ENCODE measurements at places on chromosomes 1 and 21. TPM values are rescaled to one million over a fixed set of nuclear protein-coding genes. Genes with fewer than 3 reads are reported as not detected.

GRCh38 chr1:231357187-231357772 is 19.2 kb downstream of the SPRTN start:
- H3K27me3 ChIP-seq: no peaks in the 10 kb centered on the region
- H3K4me1 ChIP-seq: no peaks in the 10 kb centered on the region
- DNase-seq: no peak
- H3K4me3 ChIP-seq: no peak overlapping the region

GRCh38 chr1:246875041-246876026 is 56.4 kb downstream of the AHCTF1 start:
- H3K36me3 ChIP-seq: peaks cover 71% of the 10 kb centered on the region
- no peaks in the 10 kb centered on the region for H3K4me1 ChIP-seq
- H3K4me3 ChIP-seq: no peak overlapping the region

DNA sequence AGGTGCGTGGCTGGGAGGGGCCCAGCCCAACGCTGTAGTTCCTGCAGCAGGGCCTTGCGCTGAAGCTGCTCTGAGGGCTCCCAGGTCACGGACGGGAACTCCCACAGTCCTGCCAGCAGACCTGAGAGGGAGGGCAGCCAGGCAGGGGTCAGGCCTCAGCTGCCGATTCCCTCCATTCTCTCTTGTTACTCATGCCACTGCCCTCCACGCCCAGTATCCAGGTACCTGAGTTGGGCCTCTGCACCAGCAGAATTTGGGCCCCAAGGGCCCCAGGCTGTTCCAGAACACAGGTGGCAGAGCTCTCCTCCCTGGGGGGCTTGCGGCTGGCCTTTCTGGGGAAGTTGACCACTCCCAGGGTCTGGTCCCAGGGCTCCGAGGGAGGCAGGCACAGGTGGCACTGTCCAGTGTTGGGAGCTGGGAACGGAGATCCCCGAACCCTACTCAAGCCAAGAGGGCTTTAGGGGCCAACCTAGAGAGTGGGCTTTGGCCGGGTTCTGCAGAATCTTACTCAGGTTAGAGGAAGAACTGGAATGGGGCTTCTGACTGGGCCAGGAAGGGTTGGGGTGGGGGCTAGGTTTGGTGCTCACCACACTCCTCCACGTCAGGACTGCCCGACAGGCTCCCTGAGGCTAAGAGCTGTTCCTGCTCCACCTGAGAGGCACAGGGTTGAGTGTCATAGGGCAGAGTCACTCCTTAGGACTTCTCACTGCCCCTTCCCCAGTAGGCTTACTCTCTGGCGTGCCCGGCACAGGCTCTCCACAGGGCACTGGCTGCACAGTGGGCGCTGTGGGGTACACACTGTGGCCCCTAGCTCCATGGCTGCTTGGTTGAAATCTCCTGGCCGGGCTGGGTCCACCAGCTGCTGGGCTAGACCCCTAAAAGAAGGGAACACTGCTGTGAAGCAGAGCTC is 5.0 kb downstream of the HPDL start:
- H3K4me1 ChIP-seq: peaks cover 22% of the 10 kb centered on the region
- H3K27ac ChIP-seq: no peak overlapping the region
- H3K4me3 ChIP-seq: no peak overlapping the region
- DNase-seq: no peak
- H3K36me3 ChIP-seq: peaks cover 33% of the 10 kb centered on the region

- DNase-seq: no peak
- H3K27me3 ChIP-seq: no peaks in the 10 kb centered on the region
- H3K4me1 ChIP-seq: no peaks in the 10 kb centered on the region
- no peak overlapping the region for H3K4me3 ChIP-seq
Observed at GRCh38 chr1:82894635-82895034, 1093.9 kb downstream of the ADGRL2 start.

GRCh38 chr1:97378596-97378995 is 542.2 kb downstream of the DPYD start:
- no peak overlapping the region for H3K4me3 ChIP-seq
- no peak overlapping the region for H3K27ac ChIP-seq
- H3K4me1 ChIP-seq: no peaks in the 10 kb centered on the region
- no peaks in the 10 kb centered on the region for H3K36me3 ChIP-seq

DNA sequence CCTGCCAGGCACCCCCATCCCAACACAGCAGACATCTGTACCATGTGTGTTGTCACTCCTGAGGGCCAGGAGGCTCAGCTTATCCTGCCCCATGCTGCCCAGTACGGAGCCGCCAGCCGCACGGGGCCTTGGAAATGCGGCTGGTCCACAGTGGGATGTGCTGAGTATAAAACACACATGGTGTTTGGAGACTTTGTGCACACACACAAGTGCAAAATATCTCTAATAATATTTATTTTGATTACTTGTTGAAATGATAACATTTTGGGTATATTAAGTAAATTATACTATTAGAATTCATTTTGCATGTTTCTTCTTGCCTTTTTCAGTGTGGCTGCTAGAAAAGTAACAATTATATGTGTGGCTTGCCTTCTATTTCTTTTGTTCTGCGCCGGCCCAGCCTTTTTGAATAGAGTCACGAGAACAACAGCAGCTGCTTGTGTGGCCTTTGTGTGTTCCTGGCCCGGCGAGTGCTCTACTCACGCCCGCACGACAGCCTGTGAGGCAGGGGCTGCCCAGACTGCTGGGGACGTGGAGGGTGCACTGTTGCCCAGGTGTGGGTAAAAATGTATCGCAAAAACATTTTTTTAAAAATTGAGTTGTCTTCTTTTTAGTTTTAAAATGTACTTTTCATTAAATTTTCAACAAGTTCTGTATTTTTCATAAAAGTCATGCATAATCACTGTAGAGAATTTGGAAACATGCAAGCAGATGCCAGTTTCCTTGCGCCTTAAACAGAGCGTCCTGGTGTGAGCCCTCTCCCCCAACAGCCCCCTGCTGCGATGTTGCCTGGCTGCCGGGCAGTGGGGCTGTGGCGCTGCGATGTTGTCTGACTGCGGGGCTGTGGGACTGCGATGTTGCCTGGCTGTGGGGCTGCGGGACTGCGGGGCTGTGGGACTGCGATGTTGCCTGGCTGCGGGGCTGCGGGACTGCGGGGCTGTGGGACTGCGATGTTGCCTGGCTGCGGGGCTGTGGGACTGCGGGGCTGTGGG is 35.5 kb downstream of the COQ8A start:
- H3K4me3 ChIP-seq: no peak overlapping the region
- no peaks in the 10 kb centered on the region for H3K4me1 ChIP-seq
- DNase-seq: no peak
- H3K27me3 ChIP-seq: no peaks in the 10 kb centered on the region

Gene MMEL1
- 1.8 TPM for total RNA-seq

GRCh38 chr21:46168238-46168637 is 12.9 kb upstream of the FTCD start:
- H3K36me3 ChIP-seq: no peaks in the 10 kb centered on the region
- no peak overlapping the region for H3K4me3 ChIP-seq
- no peak overlapping the region for H3K27ac ChIP-seq

Gene PGBD5
- not detected for total RNA-seq

DNA sequence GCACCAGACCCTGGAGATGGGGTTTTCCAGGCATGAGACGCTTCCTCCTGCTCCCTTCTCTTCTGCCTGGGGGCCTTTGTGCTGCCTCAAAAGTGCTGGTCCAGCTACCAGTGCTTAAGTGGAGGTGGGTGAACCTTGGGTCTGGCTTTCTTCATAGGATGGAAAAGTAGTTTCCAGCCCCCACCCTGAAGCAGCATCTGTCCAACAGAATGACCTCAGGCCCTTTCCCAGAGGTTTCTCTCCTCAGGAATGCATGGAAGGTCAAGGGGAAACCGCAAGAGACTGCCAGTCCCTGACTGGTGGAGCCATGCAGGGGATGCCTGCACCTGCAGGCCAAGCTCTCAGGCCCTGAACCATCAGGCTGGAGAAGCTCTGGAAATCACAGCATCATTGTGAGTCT is 63.8 kb downstream of the HMGB4 start:
- H3K4me3 ChIP-seq: no peak overlapping the region
- H3K4me1 ChIP-seq: no peaks in the 10 kb centered on the region
- H3K27ac ChIP-seq: no peak overlapping the region
- no peak for DNase-seq

Gene RHD
- total RNA-seq: not detected

Gene PADI2
- 0.30 TPM for total RNA-seq

GRCh38 chr1:1000357-1001056 is 610 bp upstream of the HES4 start:
- H3K36me3 ChIP-seq: no peaks in the 10 kb centered on the region
- peak; percentile 37 for DNase-seq
- H3K27ac ChIP-seq: no peak overlapping the region
- H3K27me3 ChIP-seq: peaks cover 61% of the 10 kb centered on the region
- peaks cover 57% of the 10 kb centered on the region for H3K4me1 ChIP-seq

- no peak overlapping the region for H3K4me3 ChIP-seq
- no peaks in the 10 kb centered on the region for H3K4me1 ChIP-seq
- H3K36me3 ChIP-seq: no peaks in the 10 kb centered on the region
Observed at GRCh38 chr1:49187056-49187455, 410.4 kb upstream of the BEND5 start.

GRCh38 chr1:214154596-214155292 is 126.2 kb upstream of the SMYD2 start:
- no peak overlapping the region for H3K4me3 ChIP-seq
- H3K27ac ChIP-seq: no peak overlapping the region
- no peak for DNase-seq
- H3K27me3 ChIP-seq: peaks cover 3% of the 10 kb centered on the region
- H3K36me3 ChIP-seq: no peaks in the 10 kb centered on the region

DNA sequence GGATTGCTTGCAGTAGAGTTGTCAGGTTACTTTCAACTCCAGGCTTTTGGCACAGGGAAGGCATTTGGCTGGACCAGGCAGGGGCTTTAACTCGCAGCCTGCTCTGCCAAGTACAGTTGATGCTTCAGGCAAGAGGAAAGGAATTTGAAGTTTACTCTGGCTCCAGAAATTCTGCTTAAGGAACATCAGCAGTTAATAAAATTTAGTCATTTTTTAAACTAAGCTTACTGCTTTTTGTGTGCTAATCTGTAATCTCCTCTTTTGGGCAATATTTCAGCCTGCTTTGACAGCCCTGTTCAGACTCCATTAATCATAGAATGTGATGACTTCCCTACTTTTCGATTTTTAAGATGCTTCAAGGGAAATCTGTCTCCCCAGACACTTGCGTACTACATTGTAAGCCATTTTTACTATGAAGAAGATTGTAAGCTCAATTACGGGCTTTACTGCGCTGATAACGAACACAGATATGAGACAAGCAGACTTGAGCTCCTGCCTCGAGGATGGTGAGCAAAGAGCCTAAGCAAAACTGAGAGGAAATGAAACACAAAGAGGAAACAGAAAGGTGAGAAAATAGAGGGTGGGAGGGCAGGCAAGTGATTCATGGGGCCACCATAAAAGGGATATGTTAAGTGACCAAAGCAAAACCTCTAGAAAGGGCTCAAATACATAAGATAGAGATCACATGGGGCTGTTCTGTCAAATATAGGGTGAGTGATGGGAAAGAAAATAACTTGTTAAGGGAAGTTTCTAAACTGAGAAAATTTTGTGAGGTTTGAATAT is 76.6 kb upstream of the VAV3 start:
- no peak overlapping the region for H3K27ac ChIP-seq
- H3K4me3 ChIP-seq: no peak overlapping the region
- DNase-seq: peak; percentile 14
- no peaks in the 10 kb centered on the region for H3K27me3 ChIP-seq

Gene KCNT2
- total RNA-seq: not detected

DNA sequence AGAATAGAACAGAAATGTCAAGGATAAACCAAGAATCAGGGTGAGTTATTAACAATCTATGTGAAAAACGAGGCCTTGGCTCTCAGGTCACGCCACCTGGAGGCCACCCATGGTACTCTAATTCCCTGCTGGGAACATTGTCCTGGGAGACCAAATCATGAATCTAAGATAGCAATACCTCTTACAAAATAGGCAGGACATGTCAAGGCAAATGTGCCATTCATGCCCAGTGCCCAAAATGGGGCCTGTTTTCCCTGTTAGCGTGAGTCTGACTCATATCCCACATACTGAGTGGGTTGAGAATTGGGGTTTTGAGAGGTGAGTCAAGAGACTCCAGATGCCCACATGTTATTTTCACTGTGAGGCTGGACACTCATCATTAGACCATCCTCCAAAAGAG is 380.8 kb downstream of the HHIPL2 start:
- no peak overlapping the region for H3K27ac ChIP-seq
- H3K36me3 ChIP-seq: no peaks in the 10 kb centered on the region
- no peaks in the 10 kb centered on the region for H3K4me1 ChIP-seq
- H3K4me3 ChIP-seq: no peak overlapping the region
- H3K27me3 ChIP-seq: no peaks in the 10 kb centered on the region

GRCh38 chr1:29471487-29472313 is 235.4 kb downstream of the PTPRU start:
- no peaks in the 10 kb centered on the region for H3K4me1 ChIP-seq
- DNase-seq: no peak
- no peak overlapping the region for H3K4me3 ChIP-seq

DNA sequence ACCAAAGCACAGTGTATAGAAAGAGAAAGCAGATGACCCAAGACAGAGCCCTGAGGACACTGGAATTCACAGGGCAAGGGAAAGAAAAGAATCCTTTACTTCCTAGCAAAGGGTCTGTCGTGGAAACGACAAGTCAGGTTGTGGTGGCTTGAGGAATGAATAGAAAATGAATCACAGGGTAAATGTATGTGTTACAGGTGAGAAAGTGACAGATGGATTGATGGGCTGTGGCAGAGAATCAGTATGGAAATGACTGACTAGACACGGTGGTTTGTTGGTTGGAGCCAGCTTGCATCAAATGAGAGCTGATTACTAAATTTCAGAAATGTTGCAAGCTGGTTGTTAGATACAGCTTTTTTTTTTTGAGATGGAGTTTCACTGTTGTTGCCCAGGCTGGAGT is 46.9 kb downstream of the PTP4A2 start:
- no peak overlapping the region for H3K4me3 ChIP-seq
- no peak for DNase-seq
- peaks cover 20% of the 10 kb centered on the region for H3K4me1 ChIP-seq
- H3K36me3 ChIP-seq: no peaks in the 10 kb centered on the region
- no peaks in the 10 kb centered on the region for H3K27me3 ChIP-seq

DNA sequence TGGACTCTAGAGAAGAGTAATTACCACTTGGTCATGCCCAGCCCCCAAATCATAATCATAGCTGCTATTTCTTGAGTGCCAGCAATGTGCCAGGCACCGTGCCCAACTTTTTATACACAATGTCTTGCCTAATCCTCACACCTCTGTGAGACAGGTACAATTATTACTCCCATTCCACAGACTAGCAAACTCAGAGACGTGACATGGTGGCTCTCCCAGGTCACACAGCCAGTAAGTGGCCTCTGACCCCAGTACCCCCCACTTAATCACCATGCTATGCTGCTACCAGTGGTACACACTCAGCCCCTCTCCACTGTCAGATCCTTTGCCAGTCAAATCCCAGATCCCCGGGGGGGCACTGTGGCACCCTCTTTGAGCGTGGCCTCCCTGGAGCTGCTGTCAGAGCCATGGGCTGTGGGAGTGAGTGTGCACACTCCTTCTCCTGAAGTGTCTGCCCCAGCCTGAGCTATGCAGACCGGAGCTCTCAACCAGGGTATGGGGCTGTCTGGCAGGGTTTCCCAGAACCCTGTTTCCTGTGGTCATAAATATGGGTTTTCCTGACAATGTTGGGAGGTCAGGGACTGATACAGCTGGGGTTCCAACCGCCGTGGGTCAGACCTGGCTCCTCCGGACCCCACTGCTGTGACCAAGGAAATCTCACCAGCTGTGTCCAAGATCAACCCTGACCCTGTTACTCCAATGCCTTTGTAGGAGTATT is 51.8 kb downstream of the LACTBL1 start:
- H3K4me3 ChIP-seq: no peak overlapping the region
- no peaks in the 10 kb centered on the region for H3K4me1 ChIP-seq
- H3K36me3 ChIP-seq: no peaks in the 10 kb centered on the region
- no peak overlapping the region for H3K27ac ChIP-seq
- no peak for DNase-seq
- H3K27me3 ChIP-seq: peaks cover 4% of the 10 kb centered on the region

Gene NGF
- not detected for total RNA-seq

GRCh38 chr1:91647061-91647460 is 146.4 kb downstream of the CDC7 start:
- no peak overlapping the region for H3K27ac ChIP-seq
- peaks cover 11% of the 10 kb centered on the region for H3K4me1 ChIP-seq
- H3K27me3 ChIP-seq: no peaks in the 10 kb centered on the region
- DNase-seq: peak; percentile 45

Gene ACOT11
- total RNA-seq: 0.50 TPM
